ENCODE measurements at places on chromosomes 16 and 17. TPM values are rescaled to one million over a fixed set of nuclear protein-coding genes. Genes with fewer than 3 reads are reported as not detected.

- no peak for DNase-seq
Observed at GRCh38 chr17:55201308-55201932, 63.3 kb upstream of the HLF start.

GRCh38 chr17:38750312-38751121 is 2.0 kb upstream of the PSMB3 start:
- DNase-seq = no peak

DNA sequence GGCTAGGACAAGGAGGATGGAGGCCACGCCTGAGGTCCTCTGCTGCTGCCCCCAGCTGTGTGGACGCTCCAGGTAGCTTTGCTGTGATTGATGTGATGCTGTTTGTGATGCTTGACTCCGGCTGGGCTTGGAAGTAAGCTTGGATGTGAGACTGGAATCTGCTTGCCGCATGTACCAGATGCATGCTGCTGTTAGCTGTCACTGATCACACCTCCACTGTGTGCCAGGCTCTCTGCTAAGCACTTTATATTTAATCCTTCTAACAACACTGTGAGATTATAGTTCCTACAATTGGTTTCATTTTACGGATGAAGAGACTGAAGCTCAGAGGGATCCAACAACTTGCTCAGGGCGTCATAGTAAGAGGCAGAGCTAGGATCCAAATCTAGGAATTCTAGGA is 23.5 kb downstream of the SNX29 start:
- DNase-seq = no peak

DNA sequence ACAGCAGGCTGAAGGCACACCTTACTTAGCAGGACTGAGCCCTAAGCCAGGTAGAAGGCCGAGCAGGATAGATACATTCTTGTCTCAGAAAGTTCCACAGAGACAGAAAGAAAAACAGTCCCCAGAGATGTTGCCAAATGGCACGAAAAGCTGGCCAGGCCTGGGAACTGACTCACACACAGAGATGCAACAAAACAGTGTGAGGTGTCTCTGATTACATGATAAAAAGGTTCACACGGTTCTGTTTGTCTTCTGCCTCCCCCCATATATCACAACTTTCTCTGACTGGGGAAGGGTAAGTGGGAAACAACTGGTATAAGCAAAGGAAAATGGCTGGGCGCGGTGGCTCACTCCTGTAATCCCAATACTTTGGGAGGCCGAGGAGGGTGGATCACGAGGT is 1.7 kb downstream of the WBP2 start:
- DNase-seq = no peak

GRCh38 chr17:67441052-67441895 is 64.2 kb downstream of the PITPNC1 start:
- no peak for DNase-seq

- DNase-seq = no peak
Observed at GRCh38 chr16:74184839-74185238, 111.8 kb upstream of the PSMD7 start.

- no peak for DNase-seq
Observed at GRCh38 chr17:74226252-74226651, 12.9 kb downstream of the TTYH2 start.

Gene KRTAP4-9
- not detected for total RNA-seq

Gene NFE2L1
- total RNA-seq = 37.5 TPM

DNA sequence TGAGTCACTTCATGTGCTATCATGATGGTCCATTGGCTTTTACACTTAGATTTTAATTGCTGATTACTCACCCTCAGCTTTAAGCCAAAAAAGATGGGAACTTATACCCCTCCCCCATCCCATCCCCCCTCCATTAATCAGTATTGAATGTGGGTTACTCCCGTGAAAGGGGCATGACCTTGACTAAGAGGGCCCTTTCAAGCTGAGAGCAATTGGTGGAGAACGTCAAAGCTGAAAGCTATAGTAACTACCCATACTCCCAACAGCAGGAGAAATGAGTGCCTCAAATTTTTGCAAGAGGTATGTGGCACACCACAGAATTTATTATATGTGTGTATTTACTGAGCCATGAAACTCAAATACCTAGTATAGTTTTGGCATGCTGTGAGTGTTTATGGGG is 99.7 kb upstream of the CDH8 start:
- DNase-seq = no peak

DNA sequence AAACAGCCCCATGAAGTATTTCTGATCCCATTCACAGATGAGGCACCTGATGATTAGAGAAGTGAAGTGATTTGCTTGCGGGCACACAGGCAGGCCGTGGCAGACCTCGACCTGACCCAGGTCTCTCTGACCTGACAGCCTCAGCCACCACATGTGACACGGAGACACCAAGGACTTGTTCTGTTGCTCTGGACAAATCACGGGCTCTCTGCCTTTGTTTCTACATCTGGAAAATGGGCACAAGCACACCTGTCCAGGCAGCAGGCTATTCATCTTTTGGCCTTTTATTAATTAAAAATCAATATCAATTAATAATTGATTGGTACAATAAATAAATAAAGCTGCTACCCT is 3.4 kb downstream of the MAP3K14 start:
- no peak for DNase-seq

DNA sequence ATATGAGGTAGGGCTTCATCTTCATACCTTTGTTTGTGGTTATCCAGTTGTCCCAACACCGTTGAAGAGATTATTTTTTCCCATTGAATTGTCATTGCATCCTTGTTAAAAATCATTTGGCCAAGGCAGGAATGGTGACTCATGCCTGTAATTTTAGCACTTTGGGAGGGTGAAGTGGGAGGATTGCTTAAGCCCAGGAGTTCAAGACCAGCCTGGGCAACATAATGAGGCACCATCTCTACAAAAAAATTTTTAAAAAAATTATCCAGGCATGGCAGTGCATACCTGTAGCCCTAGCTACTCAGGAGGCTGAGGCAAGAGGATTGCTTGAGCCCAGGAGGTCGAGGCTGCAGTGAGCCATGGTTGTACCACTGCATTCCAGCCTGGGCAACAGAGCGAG is 223.9 kb downstream of the TANC2 start:
- no peak for DNase-seq

DNA sequence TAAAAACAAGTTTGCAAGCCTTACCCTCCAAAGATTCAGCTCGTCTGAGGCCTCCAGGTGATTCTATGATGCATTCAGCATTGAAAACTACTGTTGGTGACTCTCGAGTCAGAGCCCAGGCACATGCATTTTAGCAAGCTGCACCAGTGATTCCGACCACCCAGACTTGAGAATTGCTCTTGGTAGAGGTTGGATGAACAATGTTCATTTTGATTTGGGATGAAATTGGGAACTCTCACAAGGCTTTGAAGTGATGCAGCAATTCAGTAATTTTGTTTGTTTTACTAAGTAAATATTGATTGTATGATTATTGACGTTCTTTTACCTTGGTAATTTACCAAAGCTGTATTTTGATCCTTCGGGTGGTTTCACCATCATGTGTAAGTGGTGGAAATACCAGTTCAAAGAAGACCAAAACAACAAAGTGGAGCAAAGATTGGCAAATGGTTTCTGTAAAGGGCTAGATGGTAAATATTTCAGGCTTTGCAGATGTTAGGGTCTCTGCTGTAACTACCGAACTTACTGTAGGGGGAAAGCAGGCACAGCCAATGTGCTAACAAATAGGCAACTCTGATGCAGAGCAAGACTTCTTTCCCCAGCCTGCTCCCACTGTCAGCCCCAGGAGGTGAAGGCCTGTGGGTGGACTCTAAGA is 11.8 kb downstream of the ALDH3A2 start:
- DNase-seq = no peak

DNA sequence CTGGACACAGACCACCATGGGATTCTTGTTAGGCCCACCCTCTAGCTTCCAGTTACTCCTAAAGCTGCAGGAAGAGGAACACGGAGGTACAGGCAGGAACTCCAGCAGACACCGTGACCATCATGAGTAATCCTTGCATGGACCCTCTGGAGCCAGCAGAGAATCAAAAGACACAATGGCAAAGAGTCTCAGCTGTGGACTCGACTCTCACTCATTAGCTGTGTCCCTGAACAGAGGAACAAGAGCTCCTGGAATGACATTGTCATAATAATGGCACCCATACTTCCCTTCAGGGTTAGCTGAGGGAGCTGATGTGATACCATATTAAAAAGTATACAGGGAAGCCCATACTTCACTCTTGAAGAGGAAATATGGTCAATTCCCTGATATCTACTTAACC is 176.3 kb upstream of the ASIC2 start:
- no peak for DNase-seq

DNA sequence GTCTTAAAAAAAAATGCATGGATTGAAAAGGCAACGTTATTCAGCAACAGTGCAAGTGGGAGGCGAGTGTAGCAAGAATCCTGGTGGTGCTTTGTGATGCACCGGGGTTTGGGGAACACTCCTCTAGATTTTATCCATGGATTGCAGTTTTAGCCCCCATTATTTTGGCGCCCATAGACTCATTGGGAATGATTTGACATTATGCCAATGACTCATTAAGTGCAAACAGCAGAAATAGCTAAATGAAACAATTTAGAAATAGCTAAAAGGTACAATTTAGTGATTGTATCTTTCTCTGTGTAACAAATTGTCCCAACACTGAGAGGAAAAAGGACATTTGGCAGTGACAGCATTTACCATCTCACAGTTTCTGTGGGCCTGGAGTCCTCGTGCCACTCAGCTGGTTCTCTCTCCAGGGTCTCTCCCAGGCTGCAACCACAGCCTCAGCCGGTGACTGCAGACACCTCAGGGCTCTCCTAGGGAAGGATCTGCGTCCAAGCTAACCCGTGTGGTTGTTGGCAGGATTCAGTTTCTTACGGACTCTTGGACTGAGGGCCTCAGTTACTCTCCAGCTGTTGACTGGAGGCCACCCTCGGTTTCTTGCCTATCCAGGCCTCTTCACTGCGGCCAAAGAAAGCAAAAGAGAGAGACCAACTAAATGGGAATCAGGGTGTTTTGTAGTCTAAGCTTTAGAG is 398.7 kb downstream of the SNX29 start:
- DNase-seq = no peak

DNA sequence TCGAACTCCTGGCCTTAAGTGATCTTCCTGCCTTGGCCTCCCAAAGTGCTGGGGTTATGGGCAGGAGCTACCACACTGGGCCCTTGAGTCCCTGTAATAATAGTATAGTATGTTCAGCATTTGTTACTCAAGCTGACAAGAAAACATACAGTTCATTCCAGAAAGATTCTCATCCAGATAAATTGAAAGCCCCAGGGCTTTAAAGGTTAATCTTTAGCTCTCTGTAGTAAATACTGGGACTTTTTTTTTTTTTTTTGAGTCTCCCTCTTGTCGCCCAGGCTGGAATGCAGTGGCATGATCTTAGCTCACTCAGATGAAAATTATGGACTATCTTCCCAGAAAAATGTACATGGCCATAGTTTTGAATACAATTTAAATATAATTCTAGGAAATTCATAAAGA is 11.0 kb downstream of the BRCA1 start:
- DNase-seq = no peak

DNA sequence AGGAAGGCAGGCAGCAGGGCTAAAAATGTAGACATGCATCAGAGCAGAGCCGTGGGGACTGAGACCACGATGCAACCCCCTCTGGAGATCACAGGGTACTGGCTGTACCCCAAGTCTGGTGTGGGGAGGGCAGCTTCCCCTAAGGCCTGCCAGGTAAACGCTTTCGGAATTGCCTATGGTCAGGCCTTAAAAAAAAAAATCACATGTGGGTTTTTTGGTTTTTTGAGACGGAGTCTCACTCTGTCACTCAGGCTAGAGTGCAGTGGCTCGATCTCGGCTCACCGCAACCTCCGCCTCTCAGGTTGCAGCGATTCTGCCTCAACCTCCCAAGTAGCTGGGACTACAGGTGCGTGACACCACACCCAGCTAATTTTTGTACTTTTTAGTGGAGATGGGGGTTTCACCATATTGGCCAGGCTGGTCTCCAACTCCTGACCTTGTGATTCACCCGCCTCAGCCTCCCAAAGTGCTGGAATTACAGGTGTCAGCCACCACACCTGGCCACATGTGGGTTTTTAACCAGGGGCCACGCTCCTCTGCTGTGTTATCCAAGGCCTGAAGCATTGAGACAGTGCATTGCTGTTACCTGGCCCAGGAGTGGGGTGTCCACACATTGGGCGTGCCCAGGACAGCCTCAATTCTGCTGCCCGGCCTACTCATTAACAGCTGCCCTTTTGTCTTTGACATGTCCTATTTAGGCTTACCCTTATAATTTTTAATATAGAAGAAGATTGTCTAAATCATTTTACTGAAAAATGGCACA is 50.4 kb downstream of the LITAF start:
- no peak for DNase-seq

DNA sequence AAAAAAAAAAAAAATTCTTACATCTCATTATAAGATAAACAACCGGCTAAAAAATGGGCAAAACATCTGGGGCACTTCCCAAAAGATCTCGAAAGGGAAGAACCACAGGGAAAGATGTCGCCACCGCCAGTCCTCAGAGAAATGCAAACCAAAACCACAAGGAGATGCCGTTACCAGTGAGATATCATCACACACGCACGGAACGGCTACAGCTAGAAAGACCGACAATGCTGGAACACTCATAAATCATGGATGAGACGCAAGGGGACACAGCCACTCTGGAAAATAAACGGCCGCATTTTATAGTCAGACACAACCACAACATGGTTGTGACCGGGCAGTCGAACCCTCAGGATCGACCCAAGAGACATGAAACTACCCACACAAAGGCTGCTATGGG is 24.5 kb downstream of the WDR45B start:
- DNase-seq = no peak

- DNase-seq = peak; percentile 92
Observed at GRCh38 chr16:31507929-31508705, at the start of gene RUSF1. RUSF1 (minus strand) TSS chr16:31508391; CDS start chr16:31508373, 18 bp downstream.
